HCEC 1CT (cell line): ENCODE measurements at places on chromosomes 16 and 17.

DNA sequence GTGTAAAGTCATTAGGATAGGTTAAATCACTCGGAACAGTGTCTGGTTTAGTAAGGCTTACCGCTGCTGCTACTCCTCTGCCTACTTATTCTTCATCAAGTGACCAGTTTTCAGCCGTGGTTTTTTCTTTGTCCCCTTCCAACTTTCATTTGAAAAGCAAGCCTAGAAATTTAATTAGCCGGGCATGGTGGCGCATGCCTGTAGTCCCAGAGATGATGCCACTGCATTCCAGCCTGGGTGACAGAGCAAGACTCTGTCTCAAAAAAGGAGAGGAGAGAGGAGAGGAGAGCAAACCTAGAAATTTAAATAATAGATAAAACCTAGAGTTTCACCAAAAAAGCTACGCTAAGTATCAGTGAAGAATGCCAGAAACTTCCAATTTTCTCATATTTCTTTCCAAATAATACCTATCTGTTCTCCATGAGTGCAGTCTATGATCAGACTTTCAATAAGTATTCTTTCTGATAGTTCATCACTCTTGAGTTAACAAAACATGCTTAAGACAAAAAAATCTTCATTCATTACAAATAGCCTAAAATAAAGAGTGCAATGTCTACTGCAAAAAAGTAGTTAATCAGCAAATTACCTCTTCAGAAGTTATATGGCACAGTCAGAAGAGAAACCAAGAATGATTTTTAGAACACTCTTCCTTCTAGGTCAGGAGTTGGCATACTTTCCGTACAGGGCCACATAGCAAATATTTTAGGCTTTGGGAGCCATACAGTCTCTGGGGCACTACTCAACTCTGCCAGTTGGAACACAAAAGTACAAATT lies 15.1 kb downstream of the ANKFY1 start:
- DNase-seq, result no peak

GRCh38 chr16:58464047-58464915 lies 35.7 kb upstream of the NDRG4 start:
- DNase-seq, result no peak

DNA sequence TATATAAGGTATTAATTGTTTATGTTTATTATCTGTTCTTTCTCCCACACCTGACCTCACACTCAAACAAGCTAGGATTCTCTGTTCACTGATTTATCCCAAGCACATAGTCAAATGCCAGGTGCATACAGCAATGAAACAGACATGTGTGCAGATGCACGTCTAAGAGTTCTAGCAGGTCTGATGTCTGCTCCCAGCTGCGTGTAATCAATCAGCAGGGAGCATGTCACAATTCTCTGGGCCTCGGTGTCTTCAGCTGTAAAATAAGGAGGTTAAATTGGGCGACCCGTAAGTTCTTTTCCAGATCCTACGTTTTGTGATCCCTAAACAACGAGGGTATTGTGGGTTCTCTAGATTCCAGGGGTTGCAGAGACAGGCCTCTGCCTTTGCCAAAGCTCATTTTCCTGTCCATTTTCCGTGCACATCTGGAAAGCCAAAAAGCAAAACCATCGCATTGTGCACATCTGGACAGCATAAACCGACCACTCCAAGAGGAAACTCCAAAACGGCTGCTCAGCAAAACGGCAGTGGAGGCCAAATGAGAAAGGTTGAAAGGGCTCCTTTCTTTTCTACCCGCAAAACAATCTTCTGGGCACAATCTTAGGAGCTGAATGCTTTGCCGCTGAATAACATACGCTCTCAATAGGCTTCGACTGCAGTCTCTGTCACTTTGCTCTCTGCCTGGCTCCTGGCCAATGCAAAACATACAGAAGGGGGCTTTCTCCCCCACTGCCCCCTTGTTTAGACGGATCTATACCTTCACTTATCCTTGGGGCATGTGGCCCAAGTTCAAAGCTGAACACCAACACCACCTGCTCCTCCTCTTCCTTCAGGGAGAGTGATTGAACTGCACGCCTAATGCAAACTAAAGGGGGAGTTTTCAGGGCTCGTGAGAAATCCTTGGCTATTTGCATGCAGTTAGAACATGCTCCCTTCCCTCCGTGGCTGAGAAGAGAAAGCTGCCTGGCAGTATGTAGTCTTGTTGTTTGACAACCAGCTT lies 426.3 kb downstream of the SLC39A11 start:
- DNase-seq, result no peak

DNA sequence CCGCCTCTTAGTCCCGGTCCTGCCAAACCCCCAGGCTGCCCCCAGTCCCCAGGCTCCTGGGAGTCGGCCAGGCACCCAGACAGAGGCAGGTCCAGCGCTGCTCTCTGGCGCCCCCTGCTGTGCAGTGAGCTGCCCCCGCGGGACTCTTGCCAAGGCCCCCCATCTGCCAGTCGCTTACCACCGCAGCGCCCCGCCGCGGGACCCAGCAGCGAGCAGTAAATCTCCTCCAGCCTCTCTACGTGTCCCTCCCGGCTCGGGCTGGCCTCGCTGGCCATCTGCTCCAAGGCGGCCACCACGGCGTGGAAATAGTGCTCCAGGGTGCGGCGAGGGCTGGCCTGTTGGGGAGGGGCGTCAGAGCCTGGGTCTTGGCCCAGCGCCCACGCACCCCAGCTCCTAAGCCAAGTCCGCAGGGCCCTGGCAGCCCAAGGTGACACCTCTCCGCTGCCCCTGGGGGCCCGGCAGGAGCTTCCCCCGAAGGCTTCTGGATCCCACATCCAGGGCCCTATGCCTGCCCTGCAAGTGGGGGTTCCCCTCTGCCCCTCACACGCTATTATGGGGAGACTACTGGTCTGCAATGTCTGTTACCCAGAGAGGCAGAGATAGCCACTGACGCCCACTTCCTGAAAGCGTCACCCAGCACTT lies 33.7 kb upstream of the MFSD6L start:
- DNase-seq, result no peak
